ENCODE measurements at places on chromosomes 12 and 14.

DNA sequence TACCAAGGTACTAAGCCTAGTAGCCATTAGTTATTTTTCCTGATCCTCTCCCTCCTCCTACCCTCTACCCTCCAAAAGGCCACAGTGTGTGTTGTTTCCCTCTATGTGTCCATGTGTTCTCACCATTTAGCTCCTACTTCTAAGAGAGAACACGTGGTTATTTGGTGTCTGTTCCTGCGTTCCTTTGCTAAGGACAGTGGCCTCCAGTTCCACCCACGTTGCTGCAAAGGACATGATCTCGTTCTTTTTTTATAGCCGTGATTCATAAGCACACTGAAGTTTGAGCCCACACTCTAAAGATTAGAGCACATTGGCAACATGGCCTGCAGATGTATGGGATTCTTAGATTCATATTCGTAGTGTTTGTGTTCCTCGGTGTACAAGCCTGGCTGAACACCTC lies 8.1 kb upstream of the STX2 start:
- DNase-seq: no peak

- no peak for DNase-seq
Measured at GRCh38 chr14:35355981-35356841, 48.3 kb downstream of the NFKBIA start.

GRCh38 chr14:89684139-89684538 lies 267.1 kb upstream of the FOXN3 start:
- DNase-seq: no peak

- no peak for DNase-seq
Measured at GRCh38 chr14:78509516-78509915, 339.3 kb downstream of the NRXN3 start.

DNA sequence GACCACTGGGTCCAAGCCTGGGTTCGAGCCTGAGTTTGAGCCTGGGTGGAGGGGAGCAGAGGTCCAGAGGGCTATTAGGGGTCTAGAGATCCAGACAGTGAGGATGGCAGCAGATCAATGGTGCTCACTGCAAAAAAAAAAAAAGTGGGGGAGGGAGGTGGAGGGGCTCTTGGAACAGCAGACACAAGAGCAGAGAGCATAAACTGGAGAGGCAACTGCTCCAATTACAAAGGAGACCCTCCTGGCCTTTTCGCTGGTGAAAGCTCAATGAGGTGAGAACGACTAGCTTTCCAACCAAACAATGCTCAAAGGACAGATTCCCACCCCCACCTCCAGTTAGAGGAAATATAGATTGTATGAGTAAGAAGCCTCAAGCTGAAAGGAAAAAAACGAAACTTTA lies 124.2 kb upstream of the TSPAN8 start:
- no peak for DNase-seq

DNA sequence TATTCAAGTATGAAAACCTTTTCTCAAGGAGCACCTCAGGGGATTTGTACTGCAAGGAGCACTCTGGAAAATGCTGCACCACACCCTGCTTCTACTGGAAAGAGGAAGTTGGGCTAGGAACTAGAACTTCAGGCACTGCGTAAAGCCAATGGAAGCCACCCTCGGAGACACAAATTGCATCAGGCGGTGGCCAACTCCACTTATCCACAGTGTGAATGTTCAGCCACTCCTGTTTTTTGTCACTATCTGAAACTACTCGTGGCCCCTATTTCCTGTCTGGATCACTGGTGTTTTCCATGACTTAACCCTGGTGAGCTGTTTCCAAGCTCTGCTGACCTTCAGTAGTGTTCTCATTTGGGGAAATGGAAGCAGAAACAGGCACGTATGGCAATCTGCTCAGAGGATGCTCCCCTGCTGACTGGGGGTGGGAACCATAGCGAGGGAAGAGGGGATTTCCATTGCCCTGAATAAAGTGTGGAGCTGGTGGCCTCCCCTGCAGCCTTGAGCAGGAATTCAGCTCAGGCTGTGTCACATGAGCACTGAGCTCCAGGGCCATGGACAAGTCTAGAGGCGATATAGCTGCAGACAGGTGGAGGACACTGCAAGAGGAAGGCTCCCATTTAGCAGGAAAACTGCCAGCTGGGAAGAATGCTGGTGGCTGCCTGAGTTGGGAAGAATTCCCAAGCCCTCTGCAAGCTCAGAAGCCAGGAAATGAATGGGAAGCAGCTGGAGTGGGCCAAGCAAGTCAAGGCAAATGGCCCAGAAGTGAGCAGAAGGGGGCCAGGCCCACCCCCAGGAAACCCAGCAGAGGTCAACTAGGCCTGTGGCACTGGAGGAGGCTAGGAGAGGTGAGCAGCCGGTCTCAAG lies 50.5 kb upstream of the RAP1B start:
- DNase-seq: peak; percentile 12

Data from AML-193 (cell line).